ENCODE measurements at places on chromosomes 12 and 14.

DNA sequence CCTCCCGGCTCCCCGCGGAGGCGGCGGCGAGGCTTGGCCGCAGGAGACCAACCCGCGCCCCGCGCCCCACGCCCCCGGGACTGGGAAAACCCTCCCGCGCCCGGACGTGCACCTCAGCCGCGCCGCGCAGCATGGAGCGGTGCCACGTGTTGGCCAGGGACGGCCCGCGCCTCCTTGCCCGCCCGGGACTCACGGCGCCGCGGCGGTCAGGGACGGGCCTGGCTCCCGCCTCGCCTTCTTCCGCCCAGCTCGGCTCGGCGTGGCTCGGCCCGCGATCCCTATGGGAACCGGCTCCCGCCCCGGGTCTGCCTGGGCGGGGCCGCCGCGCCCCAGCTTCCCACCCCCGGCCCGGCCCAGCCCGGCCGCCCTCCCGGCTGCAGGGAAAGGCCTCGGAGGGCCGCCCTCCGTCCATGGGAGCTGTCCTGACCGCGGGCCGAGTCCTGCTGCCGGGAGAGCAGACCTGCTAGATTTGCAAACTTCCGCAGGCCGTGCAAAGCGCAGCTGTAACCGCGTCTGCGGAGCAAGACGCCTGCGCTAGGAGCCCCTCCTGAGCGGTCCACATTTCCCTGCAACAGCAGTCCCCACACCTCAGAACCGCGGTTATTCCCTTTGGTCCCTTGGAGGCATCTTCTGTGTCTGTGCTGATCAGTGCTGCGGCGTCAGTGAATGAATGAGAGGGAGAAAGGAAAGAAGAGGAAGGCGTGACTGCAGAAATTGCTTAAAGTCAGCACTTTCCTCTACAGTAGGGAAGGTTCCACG, at the start of gene CDKL1:
CDKL1 (minus strand) TSS at position 251 of the 759 bp plus-strand sequence. CDS start 1,013 bp downstream, outside the sequence.
- peak; percentile 64 for DNase-seq

DNA sequence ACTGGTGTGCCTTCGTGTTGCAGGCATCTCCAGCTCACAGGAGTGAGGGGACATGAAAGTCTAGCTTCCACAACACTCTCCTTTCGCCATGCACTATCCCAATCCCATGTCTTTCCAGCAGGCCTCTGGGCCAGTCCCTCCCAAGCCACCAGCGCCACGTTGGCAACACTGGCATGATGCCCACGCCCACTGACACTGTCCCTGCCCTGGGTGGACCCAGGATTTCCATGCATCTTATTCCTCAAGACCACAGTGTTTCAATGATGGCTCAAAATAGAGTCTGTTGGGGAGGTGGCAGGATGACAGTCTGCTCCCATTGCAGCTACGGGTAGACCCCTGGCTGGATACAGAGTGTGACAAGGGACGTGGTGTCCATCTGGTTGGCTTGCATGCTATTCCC, 2.3 kb downstream of the SP7 start:
- no peak for DNase-seq

DNA sequence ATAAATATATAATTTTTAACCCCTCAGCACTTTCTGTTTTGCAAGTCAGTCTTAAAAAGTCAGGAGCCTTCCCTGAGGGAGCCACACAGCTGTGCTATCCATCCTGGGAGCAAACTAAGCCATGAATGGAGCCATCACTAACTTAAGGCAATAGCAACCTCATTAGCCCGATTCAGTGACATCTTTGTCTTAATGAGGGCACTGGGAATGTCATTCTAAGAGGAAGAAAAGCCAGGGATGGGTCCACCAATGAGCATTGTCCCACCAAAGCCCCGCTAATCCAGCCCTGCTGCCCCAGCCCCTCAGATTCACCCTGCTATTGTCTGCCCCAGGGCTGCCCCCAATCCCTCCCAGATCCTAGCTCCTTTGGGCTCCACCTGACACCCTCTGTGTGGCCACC, 19.5 kb downstream of the GSC start:
- DNase-seq: no peak

DNA sequence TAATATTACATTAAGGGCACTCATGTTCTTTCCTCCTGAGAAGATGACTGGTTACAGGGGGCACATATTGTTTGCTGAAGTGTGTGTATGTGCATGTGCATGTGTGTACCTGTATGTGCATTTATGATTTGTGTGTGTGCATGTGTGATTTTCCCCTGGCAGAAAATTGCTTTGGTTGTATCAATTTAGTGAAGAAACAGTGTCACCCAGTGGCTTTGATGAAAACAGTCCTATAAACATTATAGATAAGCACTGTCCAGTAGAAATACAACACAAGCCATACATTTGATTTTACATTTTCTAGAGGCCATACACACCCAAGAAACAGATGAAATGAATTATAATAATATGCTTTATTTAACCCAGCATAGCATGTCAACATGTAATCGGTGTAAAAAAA, 8.6 kb downstream of the PDE3A start:
- DNase-seq: no peak

Measured in GM10248 (cell line).